ENCODE measurements at places on chromosomes 3 and 15.
A peak's percentile ranks its signal among the peaks of the same experiment; 100 is the strongest.

GRCh38 chr3:133506215-133506901, 67.1 kb upstream of the CDV3 start:
- DNase-seq, result no peak

DNA sequence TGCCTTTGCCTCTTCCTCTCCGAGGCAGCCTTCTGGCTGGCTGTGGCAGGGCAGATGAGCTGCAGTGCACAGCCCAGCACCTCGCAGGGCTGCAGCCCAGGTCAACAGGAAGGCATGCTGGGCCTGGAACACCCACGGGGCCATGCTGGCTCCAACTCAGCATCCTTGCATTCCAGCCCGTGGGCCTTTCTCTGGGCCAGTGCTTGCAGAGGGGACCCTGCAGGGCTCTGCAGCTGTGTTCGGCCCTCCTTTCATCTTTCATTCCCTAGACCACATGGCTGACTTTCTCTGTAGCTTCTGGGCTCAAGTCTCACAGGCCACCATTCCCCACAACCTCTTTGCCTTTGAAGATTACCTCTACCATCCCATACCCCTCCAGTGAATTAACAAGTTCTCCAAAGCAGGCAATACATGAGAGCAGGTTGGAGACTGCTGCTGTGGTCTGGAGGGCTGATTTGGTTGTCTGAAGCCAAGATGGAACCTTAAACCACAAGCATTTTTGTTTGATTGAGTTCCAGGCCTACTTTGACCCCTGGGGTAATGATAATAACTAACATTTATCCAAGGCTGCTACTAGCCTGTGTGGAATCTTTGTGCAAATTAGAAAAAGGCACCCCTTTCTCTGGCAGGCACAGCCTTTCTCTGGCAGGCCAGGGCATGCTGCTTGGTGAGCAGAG, 5.9 kb downstream of the FAM131A start:
- no peak for DNase-seq

- no peak for DNase-seq
Measured at GRCh38 chr15:98506711-98507110, 141.6 kb upstream of the IGF1R start.

- DNase-seq, result no peak
Measured at GRCh38 chr3:42265059-42265991, 660 bp downstream of the CCK start.

GRCh38 chr3:180036671-180037455, at the start of gene PEX5L:
Gene PEX5L (minus strand): TSS chr3:180036937. CDS start chr3:180036599, 338 bp downstream.
- DNase-seq, result peak; percentile 77

- no peak for DNase-seq
Measured at GRCh38 chr15:101641894-101642293, 10.3 kb downstream of the TM2D3 start.
